ENCODE measurements at places on chromosomes 2 and 18.

- DNase-seq: peak; percentile 67
Observed at GRCh38 chr2:47535996-47536395, 133.0 kb downstream of the MSH2 start.

GRCh38 chr2:170468557-170468956, 246.6 kb upstream of the SP5 start:
- no peak for DNase-seq

- DNase-seq: no peak
Observed at GRCh38 chr18:38491195-38491594, 925.6 kb upstream of the CELF4 start.

GRCh38 chr2:169237286-169237685, 125.0 kb downstream of the LRP2 start:
- no peak for DNase-seq

DNA sequence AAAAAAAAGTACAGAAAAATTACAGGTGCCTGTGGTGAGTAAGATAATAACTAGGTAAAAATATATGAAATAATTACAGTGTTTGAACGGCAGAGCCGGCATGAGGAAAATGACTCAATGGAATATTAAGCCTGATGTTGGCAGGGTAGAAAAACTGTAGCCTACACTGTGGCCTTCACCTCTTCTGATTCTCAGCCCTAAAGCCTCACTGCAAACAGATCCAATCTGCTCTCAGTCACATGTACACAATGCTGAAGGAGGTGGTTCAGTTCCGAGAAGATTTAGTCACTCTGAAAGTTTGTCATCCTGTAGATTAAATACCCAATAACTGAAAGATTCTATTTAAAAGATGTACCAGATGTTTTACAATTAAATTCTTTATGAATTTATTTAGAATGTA, 66.9 kb upstream of the MAP3K20 start:
- no peak for DNase-seq

GRCh38 chr2:108917526-108917925, 71.5 kb downstream of the EDAR start:
- no peak for DNase-seq
